Motor neuron (in vitro differentiated cells): ENCODE measurements at places on chromosomes 5 and 9.

DNA sequence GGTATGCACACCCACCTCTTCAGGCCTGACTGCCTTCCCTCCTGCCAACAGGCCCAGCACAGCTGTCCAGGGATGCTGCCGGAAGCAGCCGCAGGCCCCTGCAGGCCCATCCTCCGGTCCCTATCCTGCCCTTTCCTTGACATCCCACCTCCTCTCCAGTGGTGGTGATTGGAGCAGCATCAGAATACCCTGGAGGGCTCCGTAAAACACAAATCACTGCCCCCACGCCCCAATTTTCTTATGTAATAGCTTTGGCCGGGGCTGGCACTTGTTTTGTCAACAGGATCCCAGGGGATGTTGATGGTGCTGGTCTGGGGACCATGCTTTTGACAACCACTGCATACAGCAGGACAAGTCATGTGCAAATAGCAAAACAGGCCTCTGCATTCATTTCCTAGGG is 274.5 kb downstream of the GADD45G start:
- no peak for ATAC-seq

DNA sequence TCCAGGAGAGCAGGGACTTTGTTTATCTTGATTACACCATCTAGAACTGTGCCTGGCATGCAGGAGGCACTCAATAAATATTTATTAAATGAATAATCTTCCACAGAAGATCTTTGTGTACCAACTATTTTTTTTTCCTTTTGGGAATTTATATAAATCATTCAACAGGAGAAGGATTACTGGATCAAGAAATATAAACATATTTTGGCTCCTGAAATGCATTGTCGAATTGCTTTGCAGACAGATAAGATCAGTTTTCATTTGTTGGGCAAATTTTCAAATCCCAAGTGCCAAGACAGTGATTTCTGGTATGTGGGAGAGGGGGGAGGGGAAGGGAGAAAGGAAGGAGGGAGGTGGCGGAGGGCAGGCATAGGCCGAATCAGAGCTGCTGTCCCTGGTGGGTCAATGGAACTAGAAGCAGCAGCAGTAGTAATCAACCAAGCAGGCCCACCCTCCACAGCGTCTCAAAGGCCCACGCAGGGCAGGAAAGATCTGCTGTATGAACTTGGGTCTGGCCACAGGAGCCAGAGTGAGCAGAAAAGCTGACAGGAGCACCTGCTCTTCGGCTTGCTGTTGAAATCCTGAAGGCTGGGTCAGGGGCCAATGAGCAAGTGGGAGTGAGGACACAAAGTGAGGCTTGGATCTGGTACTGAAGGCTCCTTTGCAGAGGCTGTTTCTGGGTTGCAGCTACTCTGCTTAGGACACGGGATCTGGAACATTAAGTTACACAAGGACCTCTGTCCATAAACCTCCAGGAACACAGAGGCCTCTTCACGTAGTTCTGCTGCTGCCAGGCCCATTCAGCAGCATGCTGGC is 15.8 kb upstream of the TRAF1 start:
- ATAC-seq, result peak; percentile 23

- ATAC-seq, result no peak
Observed at GRCh38 chr9:88645879-88646199, 110.9 kb downstream of the NXNL2 start.

DNA sequence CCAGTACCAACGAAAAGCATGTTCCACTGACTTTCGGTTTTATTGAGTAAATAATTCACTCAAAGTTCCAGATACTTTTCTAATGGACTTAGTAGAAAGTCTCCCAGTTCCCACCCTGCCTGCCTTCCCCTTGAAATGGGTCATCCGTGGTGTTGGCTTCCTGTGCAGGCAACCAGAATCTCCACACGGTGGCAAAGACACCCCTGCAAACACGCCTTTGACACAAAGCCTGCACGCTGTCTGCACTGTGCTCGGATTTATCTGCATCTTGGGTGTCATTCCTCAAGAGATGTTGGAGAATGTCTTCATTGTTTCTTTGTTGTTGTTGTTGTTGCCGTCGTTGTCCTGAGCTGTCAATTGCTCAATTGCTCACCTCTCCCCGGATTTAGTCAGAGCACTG is 150.0 kb upstream of the IRX2 start:
- no peak for ATAC-seq

DNA sequence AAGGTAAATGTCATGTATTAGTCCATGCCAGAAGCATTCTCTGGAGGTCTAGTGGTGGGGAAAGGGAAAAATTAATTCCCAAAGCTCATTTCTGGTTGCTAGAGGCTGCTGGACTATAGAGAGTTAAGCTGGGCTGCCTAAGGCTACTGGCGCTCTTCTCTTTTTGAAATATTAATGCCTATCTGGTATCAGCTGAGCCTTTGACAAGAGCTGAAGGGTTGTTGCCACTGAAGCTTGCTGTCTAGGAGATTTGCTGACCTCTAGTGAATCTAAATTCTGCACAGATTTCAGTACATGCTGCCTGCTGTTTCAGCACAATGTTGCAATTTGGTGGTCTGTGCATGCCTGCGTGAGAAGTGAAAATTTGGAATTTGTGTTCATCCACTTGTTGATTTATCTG is 29.1 kb upstream of the PLCXD3 start:
- no peak for ATAC-seq

GRCh38 chr9:19618816-19619215 is 170.0 kb downstream of the SLC24A2 start:
- no peak for ATAC-seq

DNA sequence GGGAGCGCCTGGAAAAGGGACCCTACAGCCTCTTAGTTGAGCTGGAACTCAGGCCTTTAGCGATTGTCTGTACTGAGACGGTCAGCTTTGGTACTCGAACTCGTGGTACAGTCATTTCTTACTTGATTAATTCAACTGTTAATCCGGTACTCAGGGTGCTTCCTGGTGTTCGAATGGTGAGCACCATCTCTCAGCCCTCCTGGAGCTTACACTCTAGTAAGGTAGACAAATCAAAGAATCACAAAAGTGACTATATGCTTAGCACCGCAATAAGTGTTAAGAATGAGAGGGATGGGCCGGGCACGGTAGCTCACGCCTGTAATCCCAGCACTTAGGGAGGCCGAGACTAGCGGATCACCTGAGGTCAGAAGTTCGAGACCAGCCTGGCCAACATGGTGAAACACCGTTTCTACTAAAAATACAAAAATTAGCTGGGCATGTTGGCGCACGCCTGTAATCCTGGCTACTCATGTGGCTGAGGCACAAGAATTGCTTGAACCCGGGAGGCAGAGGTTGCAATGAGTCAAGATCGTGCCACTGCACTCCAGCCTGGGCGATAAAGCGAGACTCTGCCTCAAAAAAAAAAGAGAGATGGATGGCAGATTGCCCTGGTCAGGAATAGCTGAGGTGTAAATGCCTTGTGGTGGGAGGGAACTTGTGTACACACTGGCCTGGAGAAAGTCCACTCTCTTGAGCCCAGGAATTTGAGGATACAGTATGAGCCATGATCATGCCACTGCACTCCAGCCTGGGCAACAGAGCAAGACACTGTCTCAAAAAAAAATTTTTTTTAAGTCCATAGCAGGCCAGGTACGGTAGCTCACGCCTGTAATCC is 981 bp downstream of the TCOF1 start:
- no peak for ATAC-seq

- peak; percentile 82 for ATAC-seq
Observed at GRCh38 chr5:96702503-96703383, 40.6 kb downstream of the CAST start.

DNA sequence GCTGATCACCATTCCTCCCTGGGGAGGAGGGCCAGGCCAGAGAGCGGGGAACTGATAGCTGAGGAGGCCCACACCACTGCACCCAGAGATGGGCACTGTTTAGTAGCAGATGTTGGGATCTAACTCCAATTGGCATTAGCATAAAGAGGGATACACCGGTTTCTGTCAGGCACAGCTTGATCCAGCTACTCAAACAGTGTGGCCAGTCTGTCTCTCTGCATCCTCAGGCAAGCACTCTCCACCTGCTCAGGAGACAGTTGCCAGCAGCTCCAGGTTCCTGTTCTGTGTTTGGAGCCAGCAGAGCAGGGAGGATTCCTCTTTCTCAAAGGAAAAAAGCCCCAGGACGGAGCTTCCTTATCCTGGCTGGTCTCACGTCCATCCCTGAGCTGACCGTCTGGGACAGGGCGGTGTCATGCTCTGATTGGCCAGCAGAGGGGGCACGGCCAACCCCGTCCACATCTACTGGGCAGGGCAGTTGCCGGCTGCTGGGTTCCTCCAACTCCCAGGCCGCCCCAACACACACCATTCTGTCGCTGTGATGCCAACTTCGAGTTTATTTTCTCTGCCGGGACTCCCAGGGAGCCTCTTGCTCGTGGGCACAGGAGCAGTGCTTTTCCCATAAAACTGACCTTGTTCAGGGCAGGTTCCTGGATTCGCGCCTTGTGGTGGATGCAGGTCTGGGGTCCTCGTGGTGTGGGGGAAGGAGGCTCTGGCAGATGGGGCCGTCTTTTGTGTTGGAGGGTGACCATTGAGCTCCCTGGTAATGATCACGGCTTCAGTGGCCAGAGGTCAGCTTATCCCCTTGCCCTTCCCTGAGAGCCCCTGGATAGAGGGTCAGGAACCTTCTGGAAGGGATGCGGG is 47.9 kb downstream of the COL5A1 start:
- ATAC-seq, result peak; percentile 100

DNA sequence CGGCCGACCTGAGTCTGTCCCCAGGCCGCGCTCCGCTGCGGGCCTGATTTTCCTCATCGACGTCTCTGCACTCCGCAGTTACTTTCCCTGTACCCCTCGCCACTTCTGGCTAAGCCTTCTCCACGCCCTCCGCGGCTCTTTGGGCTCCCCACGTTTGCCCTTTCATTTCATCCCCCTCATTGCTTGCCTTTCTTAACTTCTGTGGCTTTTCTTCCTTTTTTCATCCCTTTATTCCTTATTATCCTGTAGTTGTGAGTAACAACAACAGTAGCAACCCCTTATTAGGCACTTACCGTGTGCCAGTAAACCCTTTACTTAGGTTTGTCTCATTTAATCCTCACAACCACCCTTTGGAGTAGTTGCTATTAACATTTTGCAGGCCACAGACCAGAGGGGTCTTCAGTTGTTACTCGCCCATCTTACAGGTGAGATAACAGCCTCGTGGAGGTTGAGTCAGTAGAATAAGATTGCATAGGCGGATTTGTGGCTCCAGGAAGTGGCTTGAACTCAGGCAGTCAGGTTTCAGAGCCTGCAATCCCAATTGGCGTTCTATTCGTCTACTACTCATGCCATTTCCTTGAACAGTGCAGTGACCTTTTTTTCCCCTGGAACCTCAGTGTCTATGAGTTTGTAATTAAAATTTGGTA is 724 bp downstream of the TCERG1 start:
- ATAC-seq, result no peak

DNA sequence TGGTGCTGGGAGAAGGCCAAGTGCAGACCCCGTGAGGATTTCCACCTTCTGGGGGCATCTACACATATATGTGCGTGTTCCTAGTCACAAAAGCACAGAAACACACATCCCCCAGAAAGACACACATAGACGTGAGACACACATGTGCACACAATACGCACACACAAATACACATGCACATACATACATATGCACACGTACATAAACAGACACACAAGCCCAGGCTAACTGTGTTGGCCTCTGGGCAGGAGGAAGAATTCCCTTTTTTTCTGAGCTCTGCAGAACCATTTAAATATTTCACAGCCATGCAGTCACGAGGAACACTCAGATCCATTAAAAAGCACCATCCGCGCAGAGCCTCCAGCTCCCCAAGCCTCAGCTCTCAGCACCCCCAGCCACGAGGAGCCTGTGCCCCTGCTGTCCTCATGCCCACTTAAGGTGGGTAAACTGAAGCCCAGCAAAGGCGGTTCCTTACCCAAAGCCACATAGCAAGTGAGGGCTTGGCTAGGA is 5.3 kb downstream of the NINJ1 start:
- no peak for ATAC-seq

- ATAC-seq, result no peak
Observed at GRCh38 chr9:129178568-129179382, 714 bp upstream of the IER5L start.

DNA sequence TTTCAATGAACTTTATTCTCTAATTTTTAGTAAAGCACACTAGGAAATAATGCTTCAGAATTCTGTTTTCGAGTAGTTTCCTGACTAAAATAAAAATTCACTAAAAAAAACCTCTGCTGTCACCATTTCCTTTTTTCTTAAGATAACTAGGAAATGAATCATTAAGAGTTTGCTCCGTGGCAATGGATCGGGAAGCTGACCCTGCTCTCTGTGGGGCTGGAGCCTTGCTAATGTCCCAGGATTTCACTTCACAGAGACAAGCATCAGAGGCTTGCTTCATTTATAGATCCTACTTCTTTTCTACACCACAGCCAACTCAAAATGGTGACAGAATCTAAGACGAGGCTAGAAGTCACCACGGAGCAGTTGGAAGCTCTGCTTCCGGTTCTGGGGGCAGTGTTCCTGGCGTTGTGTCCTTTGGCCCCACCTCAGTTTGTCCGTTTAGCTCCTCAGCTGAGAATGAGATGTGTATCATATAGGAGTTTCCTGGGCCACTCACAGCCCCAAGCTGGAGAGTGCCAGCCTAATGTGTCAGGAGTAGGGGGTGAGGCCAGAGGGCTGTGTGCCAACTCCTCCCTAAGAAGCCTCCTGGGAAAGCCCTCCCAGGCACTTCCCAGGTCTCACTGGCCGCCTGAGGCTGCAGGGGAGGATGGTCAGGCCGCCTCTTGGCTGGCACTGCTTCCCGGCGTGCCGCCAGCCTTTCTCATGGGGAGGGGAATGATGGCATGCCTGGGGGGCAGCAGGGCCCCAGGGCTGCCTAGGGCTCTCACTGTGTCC is 19.6 kb downstream of the TENT4A start:
- peak; percentile 29 for ATAC-seq

DNA sequence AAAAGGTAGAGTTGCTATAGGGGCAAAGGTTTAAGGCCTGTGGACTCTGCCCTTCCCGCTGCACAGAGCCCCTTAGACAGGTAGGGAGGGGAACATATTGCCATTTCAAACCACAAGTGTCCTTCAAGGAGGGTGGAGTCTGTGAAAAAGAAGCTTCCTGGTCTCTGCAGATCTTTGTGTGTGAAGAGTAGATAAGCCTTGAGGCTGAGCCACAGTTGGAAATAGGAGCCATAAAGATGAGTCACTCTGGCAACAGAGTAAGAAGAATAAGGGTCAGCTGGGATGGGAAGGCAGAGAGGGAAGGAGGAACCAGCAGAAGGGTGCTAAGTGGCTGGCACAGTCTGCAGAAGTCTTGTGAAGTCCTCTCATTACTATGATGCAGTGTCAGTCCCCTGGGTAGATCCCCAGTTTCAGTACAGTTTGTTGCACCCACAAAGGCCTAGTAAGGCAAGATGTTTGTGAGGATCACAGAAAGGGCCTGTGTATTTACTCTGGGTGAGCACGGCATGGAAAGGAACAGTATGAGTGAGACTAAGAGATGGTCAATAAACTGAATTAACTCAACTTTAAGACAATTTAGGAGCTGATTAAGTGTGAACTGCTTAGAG is 18.1 kb downstream of the GRXCR2 start:
- ATAC-seq, result no peak

- ATAC-seq, result no peak
Observed at GRCh38 chr5:117588611-117589010, 1014.0 kb upstream of the SEMA6A start.
